CD4-positive, alpha-beta T cell treated with Interleukin-17A for 4 hours (primary cell): ENCODE measurements at places on chromosomes 7 and 10.

DNA sequence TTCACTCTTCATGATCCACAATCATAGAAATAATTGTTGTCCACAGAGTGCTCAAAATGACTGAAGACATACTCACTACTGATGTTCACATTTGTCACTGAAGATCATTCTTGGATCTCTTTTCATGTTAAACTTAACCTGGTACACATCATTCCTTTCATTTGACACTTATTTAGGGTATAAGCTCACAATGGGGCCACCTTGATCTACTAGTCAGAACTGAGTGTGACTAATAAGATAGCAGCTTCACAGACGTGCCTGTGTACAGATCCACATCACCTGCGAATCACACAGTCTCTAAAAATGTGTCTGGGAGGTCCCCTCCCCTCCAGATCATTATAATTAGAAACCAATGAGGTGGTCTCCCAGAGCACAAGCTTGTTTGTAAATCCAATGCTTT, 21.8 kb downstream of the GAD2 start:
- DNase-seq, result no peak

- DNase-seq, result no peak
Observed at GRCh38 chr10:24840784-24841183, 111.6 kb downstream of the PRTFDC1 start.

- no peak for DNase-seq
Observed at GRCh38 chr10:79542626-79543025, 17.6 kb downstream of the SFTPA2 start.

DNA sequence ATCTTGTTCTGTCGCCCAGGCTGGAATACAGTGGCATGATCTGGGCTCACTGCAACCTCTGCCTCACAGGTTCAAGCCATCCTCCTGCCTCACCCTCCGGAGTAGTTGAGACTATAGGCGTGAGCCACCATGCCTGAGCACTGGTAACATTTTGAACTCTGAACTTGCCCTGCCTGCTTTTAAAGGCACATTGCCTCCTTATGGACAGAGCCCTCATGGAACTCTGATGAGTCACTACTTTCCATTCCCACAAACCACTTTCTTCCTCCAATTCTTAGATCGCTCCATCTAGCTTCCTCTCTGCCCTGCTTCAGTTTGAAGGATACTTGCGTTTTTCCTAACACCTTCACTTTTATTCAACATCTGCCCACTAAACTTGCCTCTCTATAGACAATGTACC, 38.1 kb downstream of the PRPS1L1 start:
- DNase-seq, result no peak

GRCh38 chr10:22479419-22479818, 134.1 kb downstream of the SPAG6 start:
- no peak for DNase-seq

GRCh38 chr10:116385994-116386809, 41.4 kb upstream of the PNLIPRP3 start:
- no peak for DNase-seq

GRCh38 chr7:2037808-2038522, 194.8 kb downstream of the MAD1L1 start:
- DNase-seq, result no peak

DNA sequence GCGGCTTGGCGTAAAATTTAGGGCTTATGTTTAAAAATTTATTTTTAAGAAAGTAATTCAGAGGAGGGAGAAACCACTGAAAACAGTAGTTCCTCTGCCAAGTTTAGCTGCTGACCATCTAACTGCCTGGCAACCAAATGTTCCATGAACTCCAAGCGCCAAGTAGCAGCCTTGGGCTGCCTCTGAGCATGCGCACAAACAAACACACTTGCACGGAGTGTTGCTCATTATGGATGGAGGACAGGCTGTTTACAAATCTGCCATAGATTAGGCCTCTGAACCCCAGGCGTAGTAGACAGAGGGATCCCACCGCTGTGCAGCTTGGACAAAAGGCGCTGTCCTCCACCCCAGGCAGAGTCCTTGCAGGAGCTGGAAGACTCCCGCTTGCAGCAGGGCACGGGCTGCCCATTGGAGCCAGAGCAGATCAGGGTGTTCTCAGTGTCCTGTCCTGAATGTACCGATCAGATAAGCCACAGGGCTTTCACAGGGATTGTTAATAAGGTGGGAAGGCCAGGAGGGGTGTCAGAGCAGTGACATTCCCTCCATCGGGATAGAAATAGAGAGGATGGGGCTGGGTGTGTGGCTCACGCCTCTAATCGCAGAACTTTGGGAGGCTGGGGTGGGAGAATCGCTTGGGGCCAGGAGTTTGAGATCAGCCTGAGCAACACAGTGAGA, 47.7 kb upstream of the LYZL1 start:
- no peak for DNase-seq

DNA sequence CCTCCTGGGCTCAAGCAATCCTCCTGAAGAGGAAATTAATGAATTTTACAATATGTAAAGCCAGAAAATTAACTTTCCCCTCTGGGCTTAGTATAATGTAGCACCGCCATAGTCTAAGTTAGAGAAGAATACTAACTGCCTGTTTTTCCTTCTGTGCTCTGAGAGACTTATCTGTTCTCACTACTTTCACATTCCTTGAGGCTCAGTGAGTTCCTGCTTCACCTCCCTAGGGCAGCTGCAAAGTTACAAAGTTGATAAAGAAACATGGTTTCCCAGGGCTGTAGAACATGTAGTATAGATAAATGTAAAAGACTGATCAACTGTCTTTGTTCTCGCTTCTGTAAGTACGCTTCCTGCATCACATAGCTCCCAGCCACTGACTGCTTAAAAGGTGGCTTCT, 16.0 kb upstream of the OLAH start:
- no peak for DNase-seq

DNA sequence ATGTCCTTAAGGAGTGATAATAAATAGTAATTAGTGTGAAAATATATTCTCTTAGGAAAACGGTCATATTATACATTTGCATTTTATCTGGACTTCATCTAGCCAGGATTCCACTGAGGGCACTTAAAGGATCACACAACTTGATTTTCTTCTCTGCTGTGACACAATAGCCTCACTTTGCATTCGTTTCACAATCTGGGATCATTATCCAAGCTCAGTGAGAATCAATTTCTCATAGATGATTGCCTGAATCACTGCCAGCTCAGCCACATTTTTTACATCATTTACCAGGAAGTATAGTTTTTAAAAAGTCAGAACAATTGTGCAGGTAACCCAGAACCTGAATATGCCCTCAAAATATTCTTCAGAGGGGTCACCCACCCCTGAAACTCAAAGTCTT, 68.9 kb downstream of the PTPRZ1 start:
- no peak for DNase-seq

DNA sequence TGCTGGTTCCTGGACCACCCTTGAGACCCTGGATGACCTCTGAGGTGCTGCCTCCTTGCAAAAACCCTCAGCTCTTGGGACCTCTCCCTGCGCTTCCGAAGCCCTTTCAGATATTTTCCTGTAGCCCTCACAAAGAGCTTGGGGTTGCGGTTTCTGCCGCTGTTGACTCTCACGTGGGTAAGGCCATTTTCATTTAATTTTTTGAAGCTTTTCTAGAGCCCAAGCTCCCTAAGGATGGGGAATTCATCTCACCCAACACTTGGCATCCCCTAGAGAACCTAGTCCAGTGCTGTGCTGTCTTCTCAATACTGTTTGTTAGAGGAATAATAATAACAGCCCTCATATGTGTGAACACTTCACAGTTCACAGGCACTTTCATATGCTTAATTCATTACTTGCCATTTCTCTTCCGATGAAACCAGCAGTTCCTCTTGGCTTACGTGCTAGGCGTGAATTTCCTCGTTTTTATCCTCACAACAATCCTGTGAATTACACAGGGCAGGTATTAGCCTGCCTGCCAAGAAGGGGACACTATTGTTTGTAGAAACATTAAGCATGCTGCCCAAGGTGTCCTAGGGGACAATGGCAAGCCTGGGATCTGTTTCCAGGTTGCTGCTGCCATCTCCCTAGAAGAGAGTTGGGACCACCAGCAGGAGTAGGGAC, 71.6 kb upstream of the CTBP2 start:
- DNase-seq, result no peak

DNA sequence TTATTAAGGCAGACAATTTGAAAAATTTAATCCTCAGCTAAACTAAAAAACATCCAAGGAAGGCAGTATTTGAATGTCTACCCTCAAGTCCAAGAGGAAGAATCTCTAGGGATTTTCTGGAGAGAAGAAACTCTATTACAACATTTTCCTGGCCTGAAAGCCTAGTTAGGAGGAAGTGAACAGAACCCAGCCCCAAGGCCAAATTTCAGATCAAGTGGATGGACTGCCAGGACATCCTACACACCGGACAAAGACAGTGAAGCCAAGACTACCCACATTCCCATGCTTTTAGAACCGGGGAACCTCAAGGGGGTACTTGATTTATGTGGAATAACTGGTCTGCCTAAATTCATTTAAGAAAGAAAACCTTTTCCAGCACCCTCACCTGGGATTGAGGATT, 108.9 kb upstream of the MEOX2 start:
- no peak for DNase-seq

- no peak for DNase-seq
Observed at GRCh38 chr10:71031026-71031425, 142.7 kb upstream of the PCBD1 start.

GRCh38 chr7:46058086-46058823, 137.2 kb upstream of the IGFBP3 start:
- no peak for DNase-seq

- no peak for DNase-seq
Observed at GRCh38 chr7:37694208-37695094, 10.9 kb downstream of the GPR141 start.
